ENCODE measurements at places on chromosomes 16 and 17.

- no peak for DNase-seq
These were observed 30.1 kb downstream of the INTS2 start for GRCh38 chr17:61897548-61898180.

DNA sequence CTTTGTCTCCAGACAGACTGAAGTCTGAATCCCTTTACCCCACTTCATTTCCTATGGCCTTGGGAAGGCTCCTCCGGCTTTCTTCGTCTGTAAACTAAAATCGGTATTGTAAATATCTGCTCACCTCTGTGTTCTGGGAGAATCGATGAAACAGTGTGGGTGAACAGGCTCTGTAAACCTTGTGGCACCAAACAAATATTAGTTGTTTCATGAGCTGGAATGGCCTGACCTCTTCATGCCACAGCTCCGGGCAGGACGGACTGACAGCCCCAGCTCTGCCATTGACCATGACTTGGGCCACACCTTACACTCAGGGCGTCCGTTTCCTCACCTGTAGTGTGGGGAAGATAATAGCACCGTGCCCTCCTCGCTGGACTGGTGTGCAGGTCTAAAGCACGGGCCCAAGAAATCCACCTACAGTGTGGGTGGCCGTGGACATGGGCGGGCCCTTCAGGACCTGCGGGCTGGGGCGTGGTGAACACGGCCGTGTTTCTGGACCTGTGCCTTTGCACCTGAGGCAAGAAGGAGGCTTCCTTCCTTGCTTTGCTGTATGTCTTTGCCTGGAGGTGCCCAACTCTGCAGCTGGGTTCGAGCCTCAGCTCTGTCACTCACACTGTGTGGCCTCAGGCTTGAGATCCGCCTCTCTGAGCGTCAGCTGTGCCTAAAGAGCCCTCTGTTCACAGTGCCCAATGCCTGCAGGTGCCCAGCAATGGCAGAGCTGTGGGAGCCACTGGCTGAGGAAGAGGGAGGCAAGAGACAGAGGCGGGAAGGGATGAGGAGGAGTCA is 6.1 kb upstream of the OSGIN1 start:
- DNase-seq: no peak

- no peak for DNase-seq
These were observed 737 bp downstream of the RPUSD1 start for GRCh38 chr16:787321-787966.

DNA sequence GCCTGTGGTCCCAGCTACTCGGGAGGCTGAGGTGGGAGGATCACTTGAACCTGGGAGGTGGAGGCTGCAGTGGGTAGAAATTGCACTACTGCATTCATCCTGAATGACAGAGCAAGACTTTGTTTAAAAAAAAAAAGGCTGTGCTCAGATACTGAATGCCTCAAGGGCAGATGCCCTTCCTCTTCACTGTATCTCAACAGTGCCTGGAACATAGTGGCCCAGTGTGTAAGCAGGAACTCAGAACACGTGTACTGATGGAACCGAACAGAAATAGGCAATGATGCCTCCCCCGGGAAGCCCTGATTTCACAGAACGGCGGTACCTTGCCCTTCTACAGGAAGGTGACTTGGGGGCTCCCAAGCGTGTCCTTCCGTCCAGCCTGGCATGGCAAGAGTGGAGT is 46.8 kb downstream of the PLXDC1 start:
- no peak for DNase-seq

DNA sequence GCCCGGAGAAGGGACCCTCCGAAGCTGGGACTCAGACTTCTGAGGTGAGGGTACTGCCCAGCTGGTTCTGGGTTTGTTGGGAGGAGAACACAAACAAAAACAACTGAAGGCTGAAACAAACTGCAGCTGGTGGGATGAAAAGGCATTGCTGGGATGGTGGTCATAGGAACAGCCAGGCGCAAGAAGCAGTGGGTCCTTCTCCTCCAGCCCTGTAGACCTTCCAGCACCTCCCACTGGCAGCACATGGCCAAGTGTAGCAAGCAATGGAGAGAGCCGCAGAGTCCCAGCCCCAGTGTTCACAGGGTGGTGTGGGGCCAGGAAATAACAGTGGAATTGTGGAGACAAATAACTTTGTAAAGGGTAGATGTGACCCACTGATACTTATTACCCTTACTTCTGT is 48.7 kb upstream of the FOXJ1 start:
- peak; percentile 82 for DNase-seq

DNA sequence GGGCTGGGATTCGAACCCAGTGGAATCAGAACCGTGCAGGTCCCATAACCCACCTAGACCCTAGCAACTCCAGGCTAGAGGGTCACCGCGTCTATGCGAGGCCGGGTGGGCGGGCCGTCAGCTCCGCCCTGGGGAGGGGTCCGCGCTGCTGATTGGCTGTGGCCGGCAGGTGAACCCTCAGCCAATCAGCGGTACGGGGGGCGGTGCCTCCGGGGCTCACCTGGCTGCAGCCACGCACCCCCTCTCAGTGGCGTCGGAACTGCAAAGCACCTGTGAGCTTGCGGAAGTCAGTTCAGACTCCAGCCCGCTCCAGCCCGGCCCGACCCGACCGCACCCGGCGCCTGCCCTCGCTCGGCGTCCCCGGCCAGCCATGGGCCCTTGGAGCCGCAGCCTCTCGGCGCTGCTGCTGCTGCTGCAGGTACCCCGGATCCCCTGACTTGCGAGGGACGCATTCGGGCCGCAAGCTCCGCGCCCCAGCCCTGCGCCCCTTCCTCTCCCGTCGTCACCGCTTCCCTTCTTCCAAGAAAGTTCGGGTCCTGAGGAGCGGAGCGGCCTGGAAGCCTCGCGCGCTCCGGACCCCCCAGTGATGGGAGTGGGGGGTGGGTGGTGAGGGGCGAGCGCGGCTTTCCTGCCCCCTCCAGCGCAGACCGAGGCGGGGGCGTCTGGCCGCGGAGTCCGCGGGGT is at the start of gene CDH1:
TSS of gene CDH1 (plus strand) at position 247 of the 684 bp plus-strand sequence. CDS start at position 371, 124 bp downstream.
- DNase-seq: no peak

- DNase-seq: no peak
These were observed 54.4 kb upstream of the GNG13 start for GRCh38 chr16:854808-855410.

- DNase-seq: no peak
These were observed 21.9 kb upstream of the SSTR2 start for GRCh38 chr17:73142872-73143381.

DNA sequence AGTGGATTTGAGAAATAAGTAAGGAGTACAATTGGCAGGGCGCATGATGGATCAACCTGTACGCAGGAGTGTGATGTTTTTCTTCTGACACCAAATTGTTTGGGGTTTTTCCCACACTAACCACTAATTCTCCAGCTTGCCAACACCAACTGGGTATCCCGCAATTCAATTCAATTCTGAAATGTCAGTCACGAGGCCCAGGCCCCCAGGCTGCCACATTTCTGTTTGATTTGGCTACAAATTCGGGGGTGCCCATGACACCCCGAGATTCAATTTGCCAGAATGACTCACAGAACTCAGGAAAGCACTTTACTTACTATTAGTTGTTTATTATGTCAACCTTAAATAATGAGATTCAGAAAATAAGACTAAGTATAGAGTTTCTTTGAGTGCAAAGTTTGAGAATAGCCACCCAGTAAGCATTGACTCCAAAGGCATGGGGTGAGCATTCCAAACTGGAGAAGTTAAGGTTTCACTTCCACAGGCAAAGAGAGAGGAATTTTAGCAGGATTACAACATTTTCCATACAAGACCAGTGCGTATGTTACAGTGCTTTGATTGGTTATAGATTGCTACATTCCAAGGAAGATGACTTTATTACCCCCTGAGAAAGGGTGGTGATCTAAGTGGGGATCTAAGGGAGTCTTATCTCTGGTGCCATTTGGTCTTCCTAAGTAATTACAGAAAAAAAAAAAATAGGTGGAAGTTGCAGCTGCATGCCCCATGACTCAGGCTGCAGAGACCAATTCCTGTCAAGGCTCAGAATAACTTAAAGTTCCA is 11.5 kb downstream of the SLC46A1 start:
- no peak for DNase-seq

DNA sequence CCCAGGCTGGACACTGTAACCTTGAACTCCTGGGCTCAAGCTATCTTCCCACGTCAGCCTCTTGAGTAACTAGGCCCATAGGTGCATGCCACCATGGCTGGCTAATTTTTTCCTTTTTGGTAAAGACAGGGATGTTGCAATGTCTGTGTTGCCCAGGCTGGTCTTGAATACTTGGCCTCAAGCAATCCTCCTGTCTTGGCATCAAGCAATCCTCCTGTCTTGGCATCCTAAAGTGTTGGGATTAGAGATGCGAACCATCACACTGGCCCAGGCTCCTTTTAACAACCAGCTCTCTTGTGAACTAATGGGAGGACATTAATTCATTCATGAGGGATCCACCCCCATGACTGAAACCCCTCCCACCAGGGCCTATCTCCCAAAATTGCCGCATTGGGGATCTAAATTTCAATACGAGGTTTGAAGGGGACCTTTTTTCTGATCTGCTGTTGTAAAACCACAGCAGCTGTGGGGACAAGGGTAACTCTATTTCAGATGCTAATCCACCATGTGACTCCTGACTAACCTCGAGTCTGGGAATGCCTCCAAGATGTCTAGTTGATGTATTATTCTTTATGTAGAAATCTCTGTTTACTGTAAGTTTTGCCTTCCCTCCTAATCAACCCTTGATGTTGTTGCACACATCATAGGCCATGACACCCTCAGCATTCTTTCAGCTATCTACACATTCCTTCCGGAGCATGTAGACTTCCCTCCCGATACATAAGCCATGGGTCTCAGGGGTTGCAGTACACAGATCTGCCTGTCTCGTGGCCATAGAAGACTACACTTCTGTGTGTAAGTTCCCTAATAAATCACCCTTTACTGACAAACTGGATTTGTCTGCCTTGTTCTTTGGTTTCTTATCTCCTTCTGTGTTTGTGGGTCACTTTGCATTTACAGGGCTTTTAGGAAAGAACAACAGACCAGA is 37.6 kb downstream of the RNF112 start:
- DNase-seq: no peak

- no peak for DNase-seq
These were observed 2.9 kb downstream of the MARCHF10 start for GRCh38 chr17:62805234-62805633.

- DNase-seq: no peak
These were observed 3.9 kb upstream of the KRT19 start for GRCh38 chr17:41531993-41532392.
